ENCODE measurements at places on chromosomes 5 and 9. TPM values are rescaled to one million over a fixed set of nuclear protein-coding genes. Genes with fewer than 3 reads are reported as not detected.

GRCh38 chr9:113572076-113572861, 108.7 kb downstream of the RGS3 start:
- DNase-seq = no peak

- no peak for DNase-seq
Measured at GRCh38 chr5:169742771-169743296, 105.8 kb downstream of the DOCK2 start.

TEX48 gene
- 0.46 TPM for total RNA-seq

DNA sequence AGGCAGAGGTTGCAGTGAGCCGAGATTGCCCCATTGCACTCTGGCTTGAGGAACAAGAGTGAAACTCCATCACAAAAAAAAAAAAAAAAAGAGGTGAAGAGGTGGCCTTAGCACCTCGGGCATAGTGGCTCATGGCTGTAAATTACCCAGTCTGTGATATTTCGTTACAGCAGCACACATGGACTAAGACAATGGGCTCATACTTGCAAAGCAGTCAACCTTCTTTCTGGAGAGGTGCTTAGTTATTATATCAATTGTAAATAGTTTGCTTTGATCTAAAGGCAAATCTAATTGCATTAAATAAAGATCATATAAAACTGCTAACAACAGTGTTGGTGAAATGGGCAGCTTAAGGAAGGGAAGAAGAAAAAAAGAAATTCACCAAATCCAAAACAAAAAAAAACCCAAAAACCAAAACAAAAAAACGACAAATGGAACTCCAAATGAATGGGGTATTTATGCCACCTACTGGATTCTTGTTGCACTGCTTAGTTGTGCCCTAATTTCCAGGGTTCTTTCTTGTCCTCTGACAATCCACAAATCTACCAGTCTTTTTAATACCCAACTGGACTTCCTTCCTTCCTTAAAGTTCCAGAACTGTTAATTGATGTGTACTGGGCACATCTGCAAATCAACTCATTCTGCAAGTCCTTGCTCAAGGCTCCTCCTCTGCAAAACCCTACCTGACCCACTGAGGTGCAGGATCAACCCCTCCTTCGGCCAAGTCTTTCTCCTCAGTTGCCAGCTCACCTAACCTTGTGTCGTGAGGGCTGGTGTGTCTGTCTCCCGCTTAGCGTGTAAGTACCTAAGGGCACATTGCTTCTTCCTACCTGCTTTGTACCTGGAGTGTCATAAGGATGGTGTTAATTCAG, 35.0 kb upstream of the DMRT1 start:
- no peak for DNase-seq

Data from CD8-positive, alpha-beta memory T cell (primary cell).